Airway epithelial cell (primary cell): ENCODE measurements at places on chromosomes 13 and 19. TPM values are rescaled to one million over a fixed set of nuclear protein-coding genes. Genes with fewer than 3 reads are reported as not detected.

The GPC5 gene
- total RNA-seq: not detected in 2 replicates

The SBK3 gene
- total RNA-seq: not detected in 2 replicates

The FGF14 gene
- not detected in 2 replicates for total RNA-seq

The SIGLEC11 gene
- total RNA-seq: not detected in 2 replicates

The PCDH20 gene
- total RNA-seq: 0.51 and 1.1 TPM in 2 replicates

The FGF9 gene
- total RNA-seq: not detected in 2 replicates

The LRG1 gene
- total RNA-seq: 0.09 and 0.56 TPM in 2 replicates

The TEX101 gene
- total RNA-seq: not detected in 2 replicates

The HS6ST3 gene
- under 0.01 TPM in 1 of 2 replicates, not detected in the other for total RNA-seq

The CEACAM8 gene
- not detected in 2 replicates for total RNA-seq

The NPAS1 gene
- total RNA-seq: 0.51 and 1.7 TPM in 2 replicates

The FAM83E gene
- 2.0 and 6.7 TPM in 2 replicates for total RNA-seq

The ADGRE2 gene
- total RNA-seq: 3.5 and 6.3 TPM in 2 replicates

The FFAR2 gene
- not detected in 2 replicates for total RNA-seq
